ENCODE measurements at places on chromosomes 2 and 18.

DNA sequence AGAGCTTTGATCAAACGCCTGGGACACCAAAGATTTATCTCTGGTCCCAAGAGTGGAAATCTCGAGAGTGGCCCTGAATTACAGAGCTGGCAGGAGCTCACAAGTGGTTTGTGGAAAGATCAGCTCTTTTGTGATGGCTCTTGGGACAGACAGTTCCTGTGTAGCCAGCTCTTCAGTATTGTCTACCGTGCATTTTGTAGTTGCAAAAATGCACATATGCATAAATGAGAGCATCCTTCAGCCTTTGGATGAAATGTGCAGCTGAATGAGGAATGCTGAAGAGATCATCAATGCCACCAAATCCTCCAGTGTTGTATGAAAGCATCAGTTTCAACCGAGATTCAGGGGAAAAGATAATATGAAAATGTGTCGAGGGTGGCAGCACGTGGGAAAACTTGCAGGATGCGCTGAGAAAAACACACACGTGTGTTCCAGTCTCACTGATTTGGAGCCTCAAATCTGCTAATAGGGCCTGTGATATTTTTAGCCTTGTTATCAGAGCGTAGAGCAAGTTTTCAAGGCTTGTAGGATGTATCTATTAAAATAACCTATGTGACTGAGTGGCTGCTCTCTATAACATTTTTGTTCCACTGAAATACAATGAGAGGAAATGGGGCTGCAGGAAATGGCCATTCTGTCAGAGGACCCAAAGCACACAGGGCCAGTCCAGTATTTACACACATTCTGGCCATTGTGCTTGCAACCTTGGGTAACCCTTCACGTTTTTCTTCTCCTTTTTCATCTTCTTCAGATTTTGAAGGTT, 138.7 kb downstream of the PRKCE start:
- DNase-seq: no peak

- DNase-seq: no peak
Observed at GRCh38 chr2:60553495-60554073, at the start of gene BCL11A. Gene BCL11A, minus strand, starts transcription at chr2:60553654. Its CDS starts 384 bp downstream, at chr2:60553270.

GRCh38 chr2:195363496-195363895, 293.5 kb upstream of the SLC39A10 start:
- DNase-seq: no peak

DNA sequence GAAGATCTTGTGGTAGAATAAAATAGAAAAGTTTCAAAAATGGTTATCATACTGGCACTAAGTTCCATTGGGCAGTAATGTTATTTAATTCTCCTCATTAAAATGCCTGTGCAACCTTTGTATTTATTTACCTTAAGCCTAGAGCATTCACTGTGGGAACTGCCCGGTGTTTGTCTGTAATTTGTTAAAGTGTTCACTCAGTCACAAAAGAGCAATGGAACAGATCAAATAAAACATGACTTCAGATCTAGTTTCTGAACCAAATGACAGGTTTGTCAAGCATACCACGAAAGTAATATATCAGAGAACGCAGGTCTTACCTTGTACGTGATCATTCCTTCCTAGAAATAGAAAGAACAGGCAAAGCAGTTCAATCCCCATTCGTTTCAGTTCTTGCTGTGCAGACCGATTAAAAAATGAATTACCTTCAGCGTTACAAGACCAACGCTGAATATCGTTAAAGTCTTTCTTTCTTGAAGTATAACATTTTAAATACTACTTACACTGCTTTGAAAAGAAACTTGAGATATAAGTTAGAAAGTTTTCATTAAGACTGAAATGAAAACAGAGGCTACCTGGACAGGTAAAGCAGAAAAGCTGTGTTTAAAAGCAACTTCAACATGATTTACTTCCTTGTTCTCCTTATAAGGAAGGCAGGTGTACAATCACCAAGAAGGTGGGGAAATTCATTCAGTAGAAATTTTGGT, at the start of gene ITGB6:
Gene ITGB6, minus strand, starts transcription at position 590 of the 707 bp plus-strand sequence. Its CDS starts 209 bp downstream, at position 381.
- DNase-seq: no peak

- DNase-seq: no peak
Observed at GRCh38 chr2:11709293-11709692, 37.1 kb upstream of the LPIN1 start.

- DNase-seq: no peak
Observed at GRCh38 chr2:75764611-75765010, 53.9 kb upstream of the GCFC2 start.

- DNase-seq: no peak
Observed at GRCh38 chr2:49021271-49021670, 133.0 kb downstream of the FSHR start.
